ENCODE measurements at places on chromosomes 5 and 9.

DNA sequence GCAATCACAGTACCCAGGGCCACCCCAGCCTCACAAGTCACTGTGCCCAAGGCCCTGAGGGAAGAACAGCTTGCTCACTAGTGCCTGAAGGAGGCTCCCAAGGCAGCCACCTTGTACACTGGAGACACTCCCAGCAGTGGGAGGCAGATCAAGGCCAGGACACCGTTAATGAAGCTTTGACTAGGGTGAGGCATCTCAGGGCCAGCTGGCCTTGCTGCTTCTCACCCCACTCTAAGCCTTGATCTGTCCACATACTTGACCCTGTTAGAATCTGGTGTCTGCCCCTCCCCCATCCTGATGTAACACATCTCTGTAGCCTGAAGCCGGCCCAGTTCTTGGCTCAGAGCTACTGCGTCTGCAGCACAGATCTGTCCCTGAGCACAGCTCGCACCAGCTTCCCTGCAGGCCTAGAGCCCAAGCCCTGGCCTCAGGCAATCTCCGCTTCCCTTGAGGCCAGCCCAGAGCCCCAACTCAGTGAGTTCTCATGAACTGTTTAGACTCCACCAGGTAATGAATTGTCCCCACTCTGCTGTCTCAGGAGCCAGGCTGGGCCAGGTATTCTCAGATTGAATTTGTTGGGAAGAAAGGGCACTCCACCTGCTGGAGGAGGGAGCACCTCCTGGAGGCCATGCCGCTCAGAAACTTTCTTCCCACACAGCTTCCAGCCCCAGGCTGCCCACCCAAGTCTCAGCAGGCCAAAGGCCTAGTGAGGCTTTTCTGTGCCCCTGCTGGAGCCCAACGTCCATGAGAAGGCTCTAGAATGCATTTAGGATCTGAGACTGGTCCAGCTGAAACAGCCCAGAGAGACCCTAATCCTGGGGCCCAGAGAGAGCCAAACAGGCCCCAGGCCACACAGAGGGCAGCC, 13.4 kb upstream of the JADE2 start:
- no peak for DNase-seq

DNA sequence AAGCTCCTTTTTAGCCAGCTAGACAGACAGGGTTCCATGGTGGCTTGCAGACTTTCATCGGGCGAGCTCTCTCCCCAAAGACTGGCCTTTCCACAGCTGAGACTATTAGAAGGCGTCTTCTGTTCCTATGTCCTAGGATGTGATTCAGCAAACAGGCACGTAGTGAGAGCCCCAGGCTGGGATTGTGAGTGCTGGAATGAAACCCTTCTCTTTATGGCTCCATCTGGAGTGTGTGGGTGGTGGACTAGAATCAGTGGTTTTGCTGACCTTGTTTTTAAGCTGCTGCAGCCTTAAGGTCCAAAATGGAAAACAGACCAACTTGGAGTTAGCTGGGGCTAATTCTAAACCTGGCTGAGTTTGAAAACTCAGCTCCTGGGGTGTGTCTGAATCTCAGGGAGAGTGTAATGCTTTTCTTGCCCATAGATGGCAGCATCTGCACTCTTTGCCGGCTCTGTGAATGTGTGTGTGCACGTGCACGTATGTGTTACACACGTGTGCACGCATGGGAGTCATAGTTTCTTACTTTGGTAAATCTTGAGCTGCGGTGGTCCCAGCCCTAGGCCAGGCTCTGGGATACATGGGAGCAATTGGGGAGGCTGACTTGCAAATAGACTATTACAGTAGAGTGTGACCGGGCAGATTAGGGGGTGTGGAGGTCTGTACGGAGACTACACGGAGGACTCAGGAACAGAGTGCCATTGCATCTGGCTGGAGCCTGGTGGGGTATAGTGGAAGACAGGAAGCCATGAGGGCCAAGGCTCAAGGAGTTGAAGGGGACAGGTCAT, 10.7 kb downstream of the GSN start:
- DNase-seq: peak; percentile 75

DNA sequence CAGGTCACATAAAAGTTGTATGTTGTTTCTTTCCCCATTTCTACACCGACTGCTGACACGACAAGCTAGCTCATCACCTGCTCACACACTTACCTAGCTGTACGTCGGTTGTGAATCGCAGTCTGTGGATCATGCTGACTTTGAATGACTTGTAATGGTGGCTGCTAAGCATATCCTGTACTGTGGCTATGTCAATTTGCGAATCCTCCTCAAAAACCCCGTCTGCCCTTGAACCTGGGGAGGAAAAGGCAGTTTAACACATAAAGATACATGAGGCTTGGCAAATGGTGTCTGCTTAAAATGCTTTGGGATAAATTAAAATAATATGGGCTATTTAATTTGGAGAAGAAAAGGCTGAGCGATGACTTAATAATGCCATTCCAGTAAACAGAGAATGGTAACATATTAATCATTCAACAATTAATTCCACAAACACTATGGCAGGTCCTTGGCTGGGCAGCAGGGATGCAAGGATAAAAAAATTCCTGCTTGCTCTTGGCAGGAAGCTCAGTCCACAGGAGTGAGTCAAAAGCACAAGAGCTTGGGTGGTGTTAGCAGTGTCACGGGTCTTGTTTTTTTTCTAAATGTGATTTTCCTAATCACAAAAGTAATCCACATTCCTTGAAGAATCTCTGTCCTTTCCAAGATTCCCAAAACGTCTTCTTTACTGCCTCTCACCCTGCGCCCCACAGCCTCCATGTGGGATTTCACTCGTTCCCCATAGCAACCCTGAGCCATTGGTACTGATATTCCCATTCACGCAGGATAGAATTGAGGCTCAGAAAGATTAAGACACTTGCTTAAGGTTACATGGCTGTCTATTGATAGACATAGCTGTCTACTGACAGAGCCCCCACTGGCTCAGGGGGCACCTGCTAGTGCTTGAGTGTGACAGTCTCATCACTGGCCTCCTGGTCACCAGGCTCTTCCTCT, 222.4 kb downstream of the MAPKAP1 start:
- no peak for DNase-seq

- DNase-seq: no peak
Observed at GRCh38 chr5:89262030-89262429, 379.0 kb upstream of the MEF2C start.

DNA sequence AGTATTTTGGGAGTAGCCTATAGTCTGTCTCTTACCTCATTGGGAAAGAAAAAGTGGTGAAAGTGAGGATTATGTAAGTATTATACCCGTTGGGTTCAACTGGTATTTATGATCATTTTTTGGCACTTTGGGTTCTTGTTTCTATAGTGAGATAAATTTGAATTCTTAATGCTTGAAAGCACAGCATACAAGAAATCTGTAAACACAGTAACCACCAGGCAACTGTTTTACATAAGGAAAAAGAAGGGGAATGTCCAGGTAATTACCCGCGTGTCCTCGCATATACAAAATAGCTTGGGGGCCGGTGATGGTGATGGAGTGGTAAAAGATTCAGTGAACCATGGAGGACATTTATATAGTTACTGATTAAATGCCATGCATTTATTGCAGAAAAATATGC, 60.5 kb downstream of the BASP1 start:
- DNase-seq: no peak

GRCh38 chr5:80139466-80139972, 104.4 kb downstream of the THBS4 start:
- no peak for DNase-seq

DNA sequence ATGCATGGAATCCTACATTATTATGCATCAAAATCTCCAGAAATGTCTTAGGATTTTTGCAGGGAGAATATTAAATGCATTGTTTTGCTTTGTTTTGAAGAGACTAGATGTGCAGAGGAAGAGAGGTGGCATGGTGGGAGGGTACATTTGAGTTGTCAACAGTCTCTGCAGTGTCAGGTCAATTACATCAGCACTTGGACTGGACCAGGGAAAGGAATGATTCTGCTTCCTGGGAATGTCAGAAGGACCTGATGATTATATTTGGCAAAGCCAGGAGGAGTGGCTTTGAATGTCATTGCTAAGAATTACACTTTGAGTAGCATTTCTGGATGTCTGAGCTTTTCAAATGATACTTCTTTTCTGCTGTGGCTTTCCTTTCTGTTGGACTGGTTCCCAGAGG, 17.5 kb upstream of the TMEFF1 start:
- no peak for DNase-seq

- DNase-seq: no peak
Observed at GRCh38 chr5:113204525-113205161, 228.0 kb downstream of the DCP2 start.

- DNase-seq: peak; percentile 59
Observed at GRCh38 chr5:33588654-33589372, 148.0 kb downstream of the TARS1 start.

GRCh38 chr9:73617586-73617985, 465.9 kb downstream of the ANXA1 start:
- no peak for DNase-seq

- no peak for DNase-seq
Observed at GRCh38 chr9:115598751-115599150, 480.8 kb upstream of the TNC start.

DNA sequence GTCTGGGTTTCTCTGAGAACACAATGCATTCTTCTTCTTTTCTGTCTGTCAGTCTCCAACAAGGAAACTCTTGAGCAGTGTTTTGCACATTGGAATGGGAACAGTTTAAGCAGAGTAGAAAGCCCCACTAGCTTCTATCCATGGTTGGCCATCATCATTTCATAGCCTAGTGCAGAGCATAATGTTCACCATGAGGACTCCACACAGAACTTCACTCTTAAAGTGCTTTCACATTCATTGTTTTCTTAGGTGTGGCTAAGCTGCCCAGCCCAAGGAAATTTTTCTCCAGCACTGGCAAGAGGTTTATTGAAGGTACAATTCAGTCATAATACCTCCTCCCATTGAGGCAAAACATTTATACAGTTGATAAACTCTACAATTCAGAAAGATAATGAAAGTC, 503.0 kb upstream of the CD180 start:
- DNase-seq: no peak

DNA sequence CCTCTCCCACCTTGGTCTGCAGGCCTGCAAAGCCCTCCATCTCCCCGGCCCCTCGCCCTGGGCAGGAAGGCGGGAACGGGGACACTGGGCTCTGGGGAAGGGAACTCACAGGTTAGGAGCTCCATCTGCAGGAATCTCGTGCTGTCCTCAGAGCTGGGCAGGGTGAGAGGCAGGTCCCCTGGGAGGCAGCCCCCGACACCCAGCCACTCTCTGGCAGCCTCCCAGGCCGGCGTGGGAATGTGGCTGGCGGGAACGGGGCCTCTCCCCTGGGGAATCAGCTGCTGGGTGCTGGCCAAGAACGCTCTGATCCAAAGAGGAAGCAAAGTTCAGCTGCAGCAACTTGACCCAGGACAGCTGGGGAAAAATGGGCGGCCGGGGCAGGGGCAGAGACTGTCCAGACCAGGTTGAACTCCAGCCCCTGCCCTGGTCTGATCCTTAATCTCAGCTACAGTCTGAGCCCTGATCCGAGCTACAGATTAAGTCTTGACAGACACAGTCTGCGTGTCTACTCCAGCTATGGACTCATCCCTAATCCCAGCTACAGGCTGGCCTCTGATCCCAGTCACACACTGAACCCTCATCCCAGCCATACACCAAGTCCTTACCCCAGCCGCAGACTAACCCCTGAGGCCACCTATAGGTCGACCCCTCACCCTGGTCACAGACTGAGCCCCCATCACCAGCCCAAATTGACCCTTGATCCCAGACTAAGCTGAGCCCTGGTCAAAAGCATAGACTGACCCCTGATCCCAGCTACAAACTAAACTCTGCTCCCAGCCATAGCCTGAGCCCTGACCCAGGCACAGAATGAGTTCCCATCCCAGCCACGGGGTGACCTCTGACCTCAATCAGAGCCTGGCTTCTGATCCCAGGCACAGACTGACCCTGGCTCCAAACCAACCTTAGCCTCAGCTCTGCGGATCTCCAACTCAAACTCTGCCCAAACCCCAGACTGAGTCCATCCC, 37.3 kb upstream of the EGFL7 start:
- no peak for DNase-seq

DNA sequence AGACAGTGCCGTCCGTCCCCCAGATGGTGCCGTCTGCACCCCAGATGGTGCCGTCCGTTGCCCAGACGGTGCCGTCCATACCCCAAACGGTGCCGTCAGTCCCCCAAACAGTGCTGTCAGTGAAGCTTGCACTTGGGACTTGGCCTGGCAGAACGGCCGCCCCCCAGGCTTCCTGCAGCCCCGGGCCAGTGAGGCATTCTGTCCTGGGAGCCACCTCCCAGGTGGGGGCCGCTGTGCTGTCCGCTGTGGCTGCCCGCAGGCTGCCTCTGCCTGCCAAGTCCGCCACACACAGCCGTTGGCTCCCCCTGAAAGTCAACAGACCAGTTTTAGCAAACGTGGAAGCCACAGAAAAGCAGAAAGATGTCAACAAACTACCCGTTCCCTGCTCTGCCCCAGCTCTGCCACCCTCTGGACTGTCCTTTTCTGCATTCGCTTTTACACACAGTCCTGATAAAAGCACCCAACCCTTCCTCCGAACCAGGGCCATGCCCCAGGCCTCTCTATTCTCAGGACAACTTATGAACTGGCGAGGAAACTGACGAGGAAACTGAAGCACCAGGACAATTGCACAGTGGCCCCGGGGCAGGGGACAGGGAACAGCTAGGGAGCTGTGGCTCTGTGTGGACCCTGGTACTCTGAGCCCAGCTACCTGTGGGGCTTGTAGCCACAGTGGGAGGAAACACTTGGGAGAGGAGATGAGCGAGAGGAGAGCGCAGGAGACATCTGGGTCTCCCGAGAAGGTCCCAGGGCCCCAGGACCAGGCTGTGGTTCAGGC, 39.6 kb upstream of the RXRA start:
- DNase-seq: no peak

- no peak for DNase-seq
Observed at GRCh38 chr9:137504432-137504777, 45.3 kb upstream of the NSMF start.

DNA sequence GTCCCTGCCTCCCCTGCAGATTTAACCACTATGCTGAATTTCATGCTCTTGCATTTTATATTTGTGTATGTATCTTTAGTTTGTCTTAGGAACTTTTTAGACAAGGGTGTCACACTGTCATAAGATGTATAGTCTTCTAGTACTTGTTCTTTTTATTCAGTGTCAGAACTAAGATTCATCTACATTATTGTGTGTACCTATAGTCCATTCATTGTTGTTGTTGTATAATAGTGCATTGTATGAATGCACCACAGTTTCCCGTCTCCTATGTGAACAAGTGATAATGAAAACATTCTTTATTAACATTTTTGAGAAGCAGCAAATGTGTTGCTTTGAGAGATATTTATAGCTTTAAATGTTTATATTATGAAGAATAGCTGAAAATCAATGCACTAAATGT, 45.9 kb downstream of the SFXN1 start:
- no peak for DNase-seq

DNA sequence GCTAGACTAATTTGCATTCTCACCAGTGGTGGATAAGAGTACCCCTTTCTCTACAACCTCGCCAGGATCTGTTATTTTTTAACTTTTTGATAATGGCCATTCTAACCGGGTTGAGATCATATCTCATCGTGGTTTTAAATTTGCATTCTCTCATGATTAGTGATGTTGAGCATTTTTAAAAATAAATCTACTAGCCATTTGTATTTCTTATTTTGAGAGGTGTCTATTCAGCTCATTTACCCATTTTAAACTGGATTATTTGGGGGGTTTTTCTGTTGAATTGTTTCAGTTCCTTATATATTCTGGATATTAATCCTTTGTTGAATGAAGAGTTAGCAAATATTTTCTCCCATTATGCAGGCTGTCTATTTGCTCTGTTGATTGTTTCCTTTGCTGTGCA, 139.6 kb downstream of the ARSB start:
- no peak for DNase-seq

GRCh38 chr9:93087971-93088655, 7.9 kb upstream of the CARD19 start:
- DNase-seq: no peak

Data from T-helper 2 cell (primary cell).